ENCODE measurements at places on chromosomes 16 and 17.

DNA sequence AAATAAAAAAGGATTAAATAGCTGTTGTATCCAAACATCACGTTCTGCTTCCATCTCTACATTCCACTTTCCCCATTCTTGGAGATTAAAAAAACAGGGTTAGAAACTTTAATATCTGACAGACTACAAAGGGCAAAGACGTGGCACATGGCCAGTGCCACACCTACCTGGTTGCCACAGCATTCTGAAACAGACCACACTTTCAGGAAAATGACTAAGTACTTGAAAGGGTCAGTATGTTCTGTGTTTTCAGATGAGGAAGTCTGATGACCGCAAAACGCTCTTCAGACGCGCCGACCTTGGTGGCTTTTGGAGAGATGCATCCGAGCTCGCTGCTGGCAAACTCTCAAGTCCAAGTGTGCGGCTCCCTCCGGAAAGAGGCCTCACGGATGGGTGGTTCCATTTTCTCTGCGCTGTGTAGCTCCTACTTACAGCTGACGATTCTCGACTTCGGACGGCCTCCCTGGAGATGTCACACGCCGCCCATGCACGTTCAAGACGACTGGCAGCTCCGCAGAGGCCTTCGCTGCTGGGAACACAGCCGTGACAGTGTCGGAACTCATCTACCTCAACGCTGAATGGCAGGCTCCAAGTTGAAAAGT is 15.5 kb downstream of the MAP1LC3B start:
- peak; percentile 71 for DNase-seq

DNA sequence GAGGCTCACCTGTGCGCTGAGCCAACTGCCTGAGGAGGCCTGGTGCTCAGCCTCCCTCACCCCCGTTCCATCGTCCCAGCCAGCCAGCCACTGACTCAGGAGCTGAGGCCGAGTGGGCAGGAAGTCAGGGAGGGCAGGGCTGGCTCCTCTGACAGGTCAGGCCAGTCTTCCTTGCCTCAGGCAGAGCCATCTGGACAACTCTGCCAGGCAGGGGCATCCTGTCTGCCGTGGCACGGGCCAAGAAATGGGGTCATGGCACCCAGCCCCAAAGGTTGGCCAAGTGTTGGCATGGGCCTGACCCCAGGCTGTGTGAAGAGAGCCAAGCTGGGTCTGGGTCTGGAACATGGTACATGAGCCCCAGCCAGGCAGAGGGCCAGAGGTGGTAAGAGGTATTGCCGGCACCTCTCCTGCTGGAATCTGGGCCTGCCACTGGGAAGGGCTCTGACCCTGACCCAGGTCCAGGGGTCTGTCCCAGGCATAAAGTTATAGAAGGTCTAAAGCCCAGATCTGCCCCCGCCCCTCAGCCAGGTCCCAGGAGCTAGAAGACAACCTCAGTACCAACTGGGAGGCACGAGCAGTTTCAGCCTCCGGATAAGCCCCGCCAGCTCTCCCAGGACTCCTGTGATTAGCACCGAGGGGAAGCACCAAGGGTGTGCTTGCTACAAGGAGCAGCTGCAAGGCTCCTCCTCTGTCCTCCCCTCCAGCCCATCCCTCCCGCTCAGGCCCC is 2.5 kb upstream of the VASN start:
- no peak for DNase-seq

DNA sequence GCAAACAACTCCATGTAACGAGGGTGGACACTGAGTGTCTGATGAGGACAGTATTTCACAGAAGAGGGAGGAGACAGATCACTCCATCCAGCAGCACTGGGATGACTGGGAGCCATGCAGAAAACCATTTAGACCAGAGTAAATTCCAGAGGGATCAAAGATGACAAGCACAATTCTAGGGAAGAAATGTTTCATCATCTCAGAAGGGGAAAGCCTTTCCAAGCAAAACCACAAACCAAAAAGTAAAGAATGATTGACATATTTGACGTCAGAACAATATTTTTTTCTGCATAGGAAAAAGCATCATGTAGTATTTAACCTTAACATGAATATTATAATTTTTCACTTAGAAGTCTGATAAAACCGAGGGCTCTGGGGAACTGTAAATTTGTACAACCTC is 4.8 kb downstream of the DNASE1 start:
- DNase-seq, result no peak

DNA sequence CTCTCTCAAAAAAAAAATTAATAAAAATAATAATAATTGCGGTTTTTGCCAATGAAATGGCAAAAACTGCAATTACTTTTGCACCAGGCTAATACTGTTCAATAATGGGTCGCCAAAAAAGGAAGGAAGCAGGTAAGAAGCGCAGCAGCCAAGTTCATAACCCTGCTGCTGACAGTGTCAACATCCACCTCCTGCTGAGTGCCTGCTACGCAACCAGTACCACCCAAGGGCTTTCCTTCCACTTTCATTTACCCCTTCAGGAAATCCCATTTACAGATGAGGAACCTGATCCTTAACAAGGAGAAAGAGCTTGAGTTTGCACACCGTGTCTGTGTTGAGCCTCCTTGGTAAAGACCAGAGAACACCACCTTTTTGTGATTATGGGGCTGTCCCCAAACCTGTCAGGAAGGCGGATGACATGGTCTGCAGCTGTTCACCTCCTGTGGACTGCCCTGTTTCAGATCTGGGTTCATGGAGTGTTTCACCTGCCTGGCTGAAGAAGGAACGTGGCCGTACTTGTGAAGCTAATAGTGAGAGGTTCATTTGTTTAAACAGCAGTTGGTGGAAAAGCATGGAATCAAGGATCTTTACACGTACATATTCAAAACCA is 378.0 kb downstream of the SLC39A11 start:
- DNase-seq, result no peak

GRCh38 chr17:66764506-66764905 is 70.4 kb upstream of the CACNG5 start:
- DNase-seq, result no peak

- no peak for DNase-seq
These were observed 27.1 kb upstream of the JPH3 start for GRCh38 chr16:87575027-87575804.

Data from ovary (tissue), 10 donors.